ENCODE measurements at places on chromosomes 2 and 18. TPM values are rescaled to one million over a fixed set of nuclear protein-coding genes. Genes with fewer than 3 reads are reported as not detected.

SLC14A1 gene
- 0.05 TPM for polyA plus RNA-seq

IL18RAP gene
- not detected for polyA plus RNA-seq

PASK gene
- polyA plus RNA-seq, result 5.3 TPM

TRIM43 gene
- 0.09 TPM for polyA plus RNA-seq

GPR35 gene
- polyA plus RNA-seq, result 0.06 TPM

TMX3 gene
- 32.4 TPM for polyA plus RNA-seq

MC2R gene
- not detected for polyA plus RNA-seq

PSTPIP2 gene
- 27.2 TPM for polyA plus RNA-seq

MRPS9 gene
- polyA plus RNA-seq, result 27.1 TPM
